ENCODE measurements at places on chromosomes 12 and 14. TPM values are rescaled to one million over a fixed set of nuclear protein-coding genes. Genes with fewer than 3 reads are reported as not detected.

Gene CD4
- 0.22 TPM for total RNA-seq

Gene GPR132
- 48.5 TPM for total RNA-seq

Gene FAM222A
- total RNA-seq = 0.73 TPM

Gene CIROP
- not detected for total RNA-seq

Gene PRH2
- total RNA-seq = not detected

Gene ZDHHC22
- not detected for total RNA-seq

Gene LTBR
- 0.33 TPM for total RNA-seq

Gene COCH
- total RNA-seq = 10.2 TPM

Gene C3AR1
- 0.11 TPM for total RNA-seq

Gene PA2G4
- total RNA-seq = 155 TPM

Gene CLEC2B
- 19.1 TPM for total RNA-seq

Gene ZC3H10
- total RNA-seq = 17.1 TPM

Gene SLC8B1
- total RNA-seq = 22.4 TPM

Gene PLCZ1
- total RNA-seq = not detected

Gene TUNAR
- 0.40 TPM for total RNA-seq

Gene C12orf54
- total RNA-seq = not detected

Gene C12orf56
- total RNA-seq = not detected

Gene TEX52
- not detected for total RNA-seq

Gene HOXC6
- total RNA-seq = not detected

Gene IQSEC3
- total RNA-seq = not detected

Gene WNT5B
- 0.69 TPM for total RNA-seq

Gene OR4E2
- total RNA-seq = not detected

Gene ETFBKMT
- total RNA-seq = 2.0 TPM

Gene TAS2R13
- 1.00 TPM for total RNA-seq

Gene BCL11B
- 0.10 TPM for total RNA-seq

Gene GPR65
- 13.7 TPM for total RNA-seq

Gene TMPRSS12
- not detected for total RNA-seq

Gene NFKBIA
- 515 TPM for total RNA-seq

Gene GSC
- total RNA-seq = not detected

Gene BCL2L2
- total RNA-seq = 11.8 TPM

Gene SCARB1
- total RNA-seq = 39.3 TPM

Data from activated B cell treated with CpG ODN at 0.5 μM for 24 hours (primary cell).